Glutamatergic neuron (in vitro differentiated cells): ENCODE measurements at places on chromosomes 3 and 15.

- DNase-seq, result no peak
Measured at GRCh38 chr3:33115024-33115768, 1.4 kb downstream of the CRTAP start.

GRCh38 chr3:39095778-39096177 lies 11.6 kb downstream of the GORASP1 start:
- no peak for DNase-seq

DNA sequence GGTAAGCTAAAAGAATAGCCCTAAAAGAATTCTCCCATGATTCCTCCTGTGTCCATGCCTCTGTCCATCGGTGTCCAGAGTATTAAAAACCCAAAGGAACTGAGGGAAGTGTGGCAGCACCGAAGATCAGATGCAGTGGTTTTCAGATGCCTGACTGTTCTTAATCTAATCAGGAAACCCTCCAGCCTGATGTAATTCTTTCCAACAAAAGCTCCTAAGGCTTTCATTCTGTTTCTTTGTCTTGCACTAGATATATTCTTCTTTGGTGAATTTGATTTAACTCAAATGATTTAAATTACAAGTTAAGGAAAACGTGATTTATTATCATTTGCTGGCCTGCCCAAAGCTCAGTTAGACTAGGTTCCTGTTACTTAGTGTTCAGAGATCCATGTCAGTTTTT lies 71.2 kb downstream of the ARHGAP31 start:
- no peak for DNase-seq

DNA sequence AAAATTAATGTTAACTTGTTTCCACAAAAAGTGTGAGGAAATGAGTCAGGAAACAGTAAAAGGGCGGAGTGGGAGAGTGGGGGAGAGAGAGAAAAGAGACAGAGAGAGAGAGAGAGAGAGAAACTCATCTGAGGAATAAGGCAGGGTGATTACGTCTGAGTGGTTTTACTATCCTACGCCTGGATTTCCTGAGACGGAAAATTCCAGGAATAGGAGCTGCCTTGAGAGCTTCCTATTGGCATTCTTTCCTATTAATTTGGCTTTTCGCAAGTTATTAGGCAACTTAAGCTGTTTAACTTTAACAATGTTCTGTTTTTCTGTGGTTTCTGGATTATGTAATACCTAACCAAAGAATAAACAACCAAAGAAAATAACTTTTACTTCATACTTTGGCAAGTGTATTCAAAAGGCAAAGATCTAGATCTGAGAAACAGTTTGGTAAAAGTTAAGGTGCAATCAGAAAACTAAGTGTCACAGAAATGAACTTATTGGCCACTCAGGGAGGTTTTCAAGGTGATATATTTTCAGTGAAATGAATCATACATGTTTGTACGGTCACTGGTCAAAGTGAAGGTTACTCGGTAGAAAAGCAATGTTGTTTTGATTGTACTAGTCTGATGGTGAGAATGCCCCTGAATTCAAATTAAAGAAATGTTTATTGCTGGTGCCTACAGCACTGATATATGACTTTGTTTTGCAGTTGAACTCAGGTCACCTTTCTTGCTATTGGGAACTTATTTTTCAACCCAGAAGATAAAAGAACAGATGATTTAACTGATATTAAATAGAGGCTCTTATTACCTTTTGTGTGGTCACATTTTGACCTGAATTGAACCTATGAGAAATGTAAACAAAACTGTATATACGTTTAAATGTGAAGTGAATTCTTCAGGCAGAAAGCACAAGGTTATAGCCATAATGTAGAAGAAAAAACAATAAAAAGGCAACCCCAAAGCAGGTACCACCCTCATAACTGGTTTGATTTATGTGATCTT lies 39.9 kb upstream of the TNFSF10 start:
- DNase-seq, result no peak

DNA sequence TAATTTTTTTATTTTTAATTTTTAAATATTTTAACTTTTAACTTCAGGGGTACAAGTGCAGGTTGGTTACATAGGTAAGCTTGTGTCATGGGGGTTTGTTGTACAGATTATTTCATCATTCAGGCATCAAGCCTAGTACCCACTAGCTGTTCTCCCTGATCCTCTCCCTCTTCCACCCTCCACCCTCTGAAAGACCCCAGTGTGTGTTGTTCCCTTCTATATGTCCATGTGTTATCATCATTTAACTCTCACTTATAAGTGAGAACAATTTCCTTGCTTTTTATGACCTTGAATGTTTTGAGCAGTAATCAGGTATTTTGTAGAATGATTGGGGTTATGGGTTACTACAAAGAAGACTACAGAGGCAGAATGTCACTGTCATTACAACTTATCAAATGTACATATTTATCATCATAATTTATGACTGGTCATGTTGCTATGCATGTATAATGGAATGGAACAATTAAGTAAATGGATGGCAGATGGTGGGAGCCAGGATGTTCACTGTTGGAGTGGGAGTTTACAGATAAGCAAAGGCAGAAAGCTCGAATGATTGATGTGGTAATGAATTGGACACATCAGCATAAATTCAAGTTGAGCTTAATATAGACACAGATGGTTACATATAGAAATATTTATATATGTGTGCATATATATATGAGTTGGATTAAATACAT lies 563.8 kb upstream of the ROBO1 start:
- DNase-seq, result no peak
